Naive B cell (primary cell): ENCODE measurements at places on chromosomes 3 and 15. TPM values are rescaled to one million over a fixed set of nuclear protein-coding genes. Genes with fewer than 3 reads are reported as not detected.
A peak's percentile ranks its signal among the peaks of the same experiment; 100 is the strongest.

GRCh38 chr3:4634894-4635293 is 141.7 kb downstream of the ITPR1 start:
- H3K27me3 ChIP-seq = no peaks in the 10 kb centered on the region
- peak overlapping the region; percentile 86 for H3K27ac ChIP-seq
- DNase-seq = no peak
- H3K4me3 ChIP-seq = no peak overlapping the region

DNA sequence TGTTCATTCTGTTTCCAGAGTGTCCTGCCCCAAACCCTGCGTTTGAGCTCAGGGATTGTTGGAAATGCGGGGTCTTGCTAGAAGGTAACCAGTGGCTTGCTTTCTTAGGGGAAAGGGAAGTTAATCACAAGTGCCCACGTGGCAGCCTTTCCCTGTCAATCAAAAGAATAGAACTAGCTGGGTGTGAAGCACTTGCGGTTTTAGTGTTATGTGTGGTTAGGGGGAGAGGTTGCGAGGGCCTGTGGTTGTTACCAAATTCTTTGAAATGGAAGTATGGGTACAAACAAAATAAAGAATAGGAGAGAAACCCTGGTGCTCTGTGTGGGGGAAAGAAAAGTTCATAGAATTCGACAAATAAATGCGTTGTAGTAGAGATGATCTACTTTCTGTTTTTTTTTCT is 67.6 kb downstream of the FNDC3B start:
- H3K27ac ChIP-seq = peak overlapping the region; percentile 82
- H3K36me3 ChIP-seq = peaks cover 7% of the 10 kb centered on the region
- H3K4me1 ChIP-seq = peaks cover 32% of the 10 kb centered on the region
- peak; percentile 70 for DNase-seq

DNA sequence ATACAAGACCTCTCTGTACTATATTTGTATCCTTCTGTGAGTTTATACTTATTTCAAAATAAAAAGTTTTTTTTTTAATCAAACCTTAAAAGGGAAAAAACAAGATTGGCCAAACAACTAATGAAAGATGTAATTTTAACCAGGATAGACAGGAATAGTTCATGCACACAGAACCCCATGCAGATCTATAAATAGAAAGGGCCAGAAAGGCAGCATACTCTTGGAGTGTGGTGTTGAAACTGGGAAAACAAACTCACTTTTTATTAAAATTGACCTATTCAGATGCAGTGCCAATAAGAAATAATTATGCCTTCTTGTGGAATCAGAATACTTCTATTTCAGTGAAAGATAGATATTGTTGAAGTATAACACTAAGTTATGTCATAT is 204.6 kb downstream of the PLCL2 start:
- H3K4me1 ChIP-seq = peaks cover 5% of the 10 kb centered on the region
- peaks cover 15% of the 10 kb centered on the region for H3K36me3 ChIP-seq
- no peak for DNase-seq
- no peaks in the 10 kb centered on the region for H3K27me3 ChIP-seq
- H3K27ac ChIP-seq = no peak overlapping the region
- H3K4me3 ChIP-seq = no peak overlapping the region

DNA sequence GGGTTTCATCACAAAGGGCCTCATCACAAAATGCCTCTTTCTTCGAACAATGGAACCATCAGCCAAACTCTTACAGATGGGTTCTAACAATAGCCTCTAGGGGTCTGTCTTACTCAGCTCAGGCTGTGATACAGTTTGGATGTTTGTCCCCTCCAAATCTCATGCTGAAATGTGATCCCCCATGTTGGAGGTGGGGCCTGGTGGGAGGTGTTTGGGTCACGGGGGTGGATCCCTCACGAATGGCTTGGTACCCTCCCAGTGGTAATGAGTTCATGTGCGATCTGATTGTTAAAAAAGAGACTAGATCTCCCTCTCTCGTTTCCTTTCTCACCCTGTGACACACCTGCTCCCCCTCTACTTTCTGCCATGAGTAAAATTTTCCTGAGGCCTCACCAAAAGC is 47.9 kb upstream of the LIPC start:
- no peaks in the 10 kb centered on the region for H3K4me1 ChIP-seq
- H3K36me3 ChIP-seq = no peaks in the 10 kb centered on the region
- no peak overlapping the region for H3K27ac ChIP-seq
- no peak for DNase-seq

DNA sequence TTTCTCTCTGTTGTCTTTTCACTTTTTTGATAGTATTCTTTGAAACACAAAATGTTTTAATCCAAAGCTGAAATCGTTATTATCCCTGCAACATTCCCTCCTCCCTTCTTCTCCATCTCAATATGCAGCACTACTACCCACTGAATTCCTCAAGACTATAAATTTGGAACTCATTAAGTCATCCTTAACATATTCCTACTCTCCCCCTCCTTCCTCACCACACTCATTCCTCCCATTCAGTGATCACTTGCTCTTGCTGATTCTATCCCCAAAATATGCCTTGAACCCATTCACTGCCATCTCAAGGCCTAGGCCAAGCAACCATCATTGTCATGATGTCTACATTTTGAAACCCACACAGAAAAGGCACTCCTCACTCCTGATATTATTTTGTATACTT is 2.4 kb upstream of the PIK3R4 start:
- no peak overlapping the region for H3K27ac ChIP-seq
- H3K36me3 ChIP-seq = no peaks in the 10 kb centered on the region
- no peak for DNase-seq

GRCh38 chr15:63481105-63481810 is 23.1 kb upstream of the USP3 start:
- peak overlapping the region; percentile 24 for H3K4me3 ChIP-seq
- H3K4me1 ChIP-seq = peaks cover 93% of the 10 kb centered on the region
- H3K36me3 ChIP-seq = no peaks in the 10 kb centered on the region
- H3K27me3 ChIP-seq = no peaks in the 10 kb centered on the region
- DNase-seq = no peak

GRCh38 chr3:1446531-1446930 is 353.7 kb downstream of the CNTN6 start:
- H3K36me3 ChIP-seq = no peaks in the 10 kb centered on the region
- no peak overlapping the region for H3K27ac ChIP-seq
- DNase-seq = no peak
- no peaks in the 10 kb centered on the region for H3K27me3 ChIP-seq
- no peak overlapping the region for H3K4me3 ChIP-seq
- H3K4me1 ChIP-seq = no peaks in the 10 kb centered on the region

GRCh38 chr3:194632809-194633348 is 340 bp downstream of the TMEM44 start:
- peaks cover 3% of the 10 kb centered on the region for H3K4me1 ChIP-seq
- H3K36me3 ChIP-seq = no peaks in the 10 kb centered on the region
- H3K27me3 ChIP-seq = no peaks in the 10 kb centered on the region
- DNase-seq = no peak
- no peak overlapping the region for H3K27ac ChIP-seq

DNA sequence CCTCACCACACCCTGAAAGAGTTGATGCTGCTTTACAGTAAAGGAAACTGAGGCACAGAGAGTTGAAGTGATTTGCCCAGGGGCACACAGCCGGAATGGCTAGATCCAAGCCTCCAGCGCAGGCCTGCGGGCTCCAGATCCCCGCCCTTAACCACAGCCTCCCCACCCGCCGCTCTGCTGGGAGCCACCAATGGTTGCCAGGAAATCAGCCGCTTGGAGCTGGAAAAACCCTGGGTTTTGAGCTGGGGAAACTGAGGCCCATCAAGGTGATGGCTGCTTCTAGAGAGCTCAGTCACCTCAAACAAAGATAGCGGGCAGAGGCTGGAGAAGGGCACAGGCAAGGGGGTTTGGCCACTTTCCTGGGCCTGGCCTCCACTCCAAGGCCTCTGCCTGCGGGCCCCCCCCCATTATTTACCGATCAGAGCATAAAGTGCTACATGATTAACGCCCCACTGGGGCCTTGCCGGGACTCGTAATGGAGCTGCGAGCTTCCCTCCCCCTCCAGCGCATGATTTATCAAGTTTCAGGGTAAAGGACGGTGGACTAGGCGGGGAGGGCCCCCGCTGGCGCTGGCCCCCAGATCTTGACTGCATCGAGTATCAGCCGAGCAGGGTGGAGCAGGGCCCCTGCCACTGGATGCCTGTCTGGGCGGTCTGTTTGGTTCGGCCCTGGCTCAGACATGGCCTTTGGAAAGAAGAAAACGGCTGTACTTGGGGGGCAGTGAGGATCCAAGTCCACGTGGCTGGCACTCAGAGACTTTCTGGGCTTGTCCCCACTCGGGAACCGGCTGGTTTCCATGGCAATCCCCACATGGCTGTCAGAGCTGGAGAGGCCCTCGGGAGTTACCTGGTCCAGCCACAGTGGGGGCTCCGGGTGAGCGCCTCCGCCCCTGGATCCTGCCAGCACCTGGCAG is 9.1 kb downstream of the PLXND1 start:
- H3K4me1 ChIP-seq = peaks cover 21% of the 10 kb centered on the region
- DNase-seq = no peak
- H3K4me3 ChIP-seq = no peak overlapping the region

DNA sequence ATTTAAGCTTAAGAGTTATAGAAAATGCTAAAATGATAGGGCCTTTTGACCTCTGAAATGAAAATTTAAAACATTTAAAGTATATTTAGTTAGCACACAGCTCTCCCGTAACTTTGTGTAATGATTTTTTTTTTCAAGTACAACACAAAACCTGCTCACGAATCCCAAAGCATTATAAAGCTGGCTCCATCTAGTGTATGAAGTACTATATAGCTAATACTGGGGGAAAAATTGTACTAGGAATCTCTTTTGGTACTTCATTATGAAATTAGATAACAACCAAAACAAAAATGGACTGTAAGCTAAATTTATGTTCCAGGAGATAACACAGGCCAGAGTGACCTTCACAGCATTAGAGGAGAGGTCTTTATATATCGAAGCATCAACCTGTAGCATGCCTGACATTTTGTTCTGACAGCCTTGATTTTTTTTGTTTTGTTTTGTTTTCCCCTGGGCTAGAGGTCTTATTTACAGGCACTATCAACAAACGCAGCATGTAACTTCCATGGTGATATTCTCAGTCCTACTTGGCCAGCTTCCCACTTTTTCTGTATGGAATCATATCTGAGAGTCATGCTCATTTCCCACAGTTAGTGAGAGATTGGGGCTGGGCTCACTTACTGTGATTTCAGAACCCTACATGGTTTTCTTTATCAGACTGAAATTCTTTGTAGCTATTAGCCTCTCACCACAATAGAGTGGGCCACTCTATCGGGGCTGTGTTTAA is 116.3 kb downstream of the MITF start:
- H3K4me3 ChIP-seq = no peak overlapping the region
- H3K27ac ChIP-seq = no peak overlapping the region
- no peaks in the 10 kb centered on the region for H3K4me1 ChIP-seq
- H3K27me3 ChIP-seq = no peaks in the 10 kb centered on the region
- no peak for DNase-seq

DNA sequence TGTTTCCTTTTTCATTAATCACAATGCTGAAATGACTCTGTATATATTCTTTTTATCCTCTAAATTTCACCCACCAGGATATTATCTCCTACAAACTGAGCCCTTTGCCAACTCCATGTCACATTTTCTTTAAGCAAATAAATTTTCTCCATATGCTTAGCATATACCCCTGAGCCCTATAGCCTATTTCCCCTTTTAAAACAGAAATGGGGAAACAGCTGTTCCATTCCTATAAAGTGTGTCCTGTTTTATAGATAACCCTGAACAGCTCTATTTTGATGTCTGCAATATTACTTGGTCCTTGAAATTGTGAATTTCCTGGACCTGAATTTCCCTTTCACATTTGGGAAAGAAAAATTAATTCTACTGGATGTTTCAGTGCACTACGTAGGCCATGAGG is 15.6 kb upstream of the FILIP1L start:
- H3K27me3 ChIP-seq = no peaks in the 10 kb centered on the region
- no peak overlapping the region for H3K27ac ChIP-seq
- no peaks in the 10 kb centered on the region for H3K36me3 ChIP-seq

DNA sequence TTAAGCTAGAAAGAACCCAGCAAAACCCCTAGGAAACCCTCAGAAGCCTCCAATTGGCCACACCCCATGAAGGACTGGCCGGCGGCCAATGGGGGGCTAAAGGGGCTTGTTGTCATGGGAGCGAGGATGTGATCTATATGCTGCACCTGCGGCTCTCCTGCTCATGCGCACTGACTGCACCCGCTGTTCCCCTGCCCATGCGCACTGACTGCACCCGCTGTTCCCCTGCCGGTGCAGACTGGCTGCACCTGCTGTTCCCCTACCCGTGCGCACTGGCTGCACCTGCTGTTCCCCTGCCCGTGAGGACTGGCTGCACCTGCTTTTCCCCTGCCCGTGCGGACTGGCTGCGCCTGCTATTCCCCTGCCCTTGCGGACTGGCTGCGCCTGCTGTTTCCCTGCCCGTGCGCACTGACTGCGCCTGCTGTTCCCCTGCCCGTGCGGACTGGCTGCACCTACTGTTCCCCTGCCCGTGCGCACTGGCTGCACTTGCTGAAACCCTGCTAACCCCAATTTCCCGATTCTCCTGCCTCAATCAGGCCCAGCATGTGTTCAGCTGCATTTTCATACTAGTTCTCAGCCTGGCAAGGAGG is 16.8 kb upstream of the MCCC1 start:
- DNase-seq = peak; percentile 86
- peaks cover 20% of the 10 kb centered on the region for H3K27me3 ChIP-seq
- peak overlapping the region; percentile 74 for H3K4me3 ChIP-seq

GRCh38 chr3:13484851-13485590 is 4.9 kb downstream of the HDAC11 start:
- H3K4me1 ChIP-seq = peaks cover 11% of the 10 kb centered on the region
- H3K4me3 ChIP-seq = no peak overlapping the region
- DNase-seq = no peak
- H3K27ac ChIP-seq = no peak overlapping the region
- no peaks in the 10 kb centered on the region for H3K27me3 ChIP-seq

DNA sequence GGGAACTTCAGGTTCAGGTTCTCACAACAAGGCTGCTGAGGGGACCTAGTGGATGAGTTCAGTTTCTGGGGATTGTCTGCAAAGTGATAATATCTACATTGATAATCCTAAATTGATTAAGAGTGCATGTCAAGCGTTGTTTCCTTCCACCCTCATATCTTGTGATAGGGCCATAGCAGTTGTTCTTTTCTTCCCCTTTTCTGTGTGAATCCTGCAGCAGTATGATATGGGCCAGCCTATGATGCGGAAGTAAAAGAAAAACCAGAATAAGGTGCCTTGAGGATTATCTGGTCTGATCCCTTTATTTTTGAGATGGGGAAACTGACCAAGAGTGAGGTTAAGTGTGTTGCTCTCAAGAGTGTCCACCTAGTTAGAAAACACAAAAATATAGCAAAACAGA is 86.2 kb downstream of the MITF start:
- H3K27me3 ChIP-seq = no peaks in the 10 kb centered on the region
- H3K27ac ChIP-seq = no peak overlapping the region
- no peak for DNase-seq
- H3K4me1 ChIP-seq = no peaks in the 10 kb centered on the region
- peaks cover 3% of the 10 kb centered on the region for H3K36me3 ChIP-seq

The PPP1R2 gene
- 220 TPM for polyA plus RNA-seq

The PIGZ gene
- polyA plus RNA-seq = 0.45 TPM

The EFCC1 gene
- polyA plus RNA-seq = not detected

The GABRR3 gene
- polyA plus RNA-seq = not detected

The SMCO1 gene
- not detected for polyA plus RNA-seq

The MEX3B gene
- not detected for polyA plus RNA-seq

The PAK6 gene
- polyA plus RNA-seq = not detected

The ADCY5 gene
- polyA plus RNA-seq = 0.04 TPM

The FMN1 gene
- 1.0 TPM for polyA plus RNA-seq
